GM23338 (cell line): ENCODE measurements at places on chromosomes 11 and 22. TPM values are rescaled to one million over a fixed set of nuclear protein-coding genes. Genes with fewer than 3 reads are reported as not detected.

MMP8 gene
- polyA plus RNA-seq, result not detected in 2 replicates

PNPLA5 gene
- polyA plus RNA-seq, result 2.0 and 2.3 TPM in 2 replicates

APOBEC3A gene
- polyA plus RNA-seq, result 0.21 TPM in 1 of 2 replicates, not detected in the other

GVQW3 gene
- polyA plus RNA-seq, result 3.5 and 3.8 TPM in 2 replicates

CLMP gene
- 7.1 and 8.4 TPM in 2 replicates for polyA plus RNA-seq

- no peak for DNase-seq
Observed at GRCh38 chr11:40401132-40401853, 1058.2 kb downstream of the LRRC4C start.

DNA sequence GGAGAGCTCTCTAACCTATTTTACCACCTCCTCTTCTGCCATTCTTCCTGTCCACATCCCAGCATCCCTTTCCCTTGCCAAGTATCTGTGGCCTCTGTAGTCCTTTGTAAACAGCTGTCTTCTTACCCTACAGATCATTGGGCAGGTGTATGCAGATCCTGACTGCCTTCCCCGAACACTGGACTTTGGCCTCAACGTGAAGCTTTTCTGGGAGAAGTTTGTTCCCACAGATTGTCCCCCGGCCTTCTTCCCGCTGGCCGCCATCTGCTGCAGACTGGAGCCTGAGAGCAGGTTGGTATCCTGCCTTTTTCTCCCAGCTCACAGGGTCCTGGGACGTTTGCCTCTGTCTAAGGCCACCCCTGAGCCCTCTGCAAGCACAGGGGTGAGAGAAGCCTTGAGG, 17.3 kb downstream of the PIK3IP1 start:
- no peak for DNase-seq

DNA sequence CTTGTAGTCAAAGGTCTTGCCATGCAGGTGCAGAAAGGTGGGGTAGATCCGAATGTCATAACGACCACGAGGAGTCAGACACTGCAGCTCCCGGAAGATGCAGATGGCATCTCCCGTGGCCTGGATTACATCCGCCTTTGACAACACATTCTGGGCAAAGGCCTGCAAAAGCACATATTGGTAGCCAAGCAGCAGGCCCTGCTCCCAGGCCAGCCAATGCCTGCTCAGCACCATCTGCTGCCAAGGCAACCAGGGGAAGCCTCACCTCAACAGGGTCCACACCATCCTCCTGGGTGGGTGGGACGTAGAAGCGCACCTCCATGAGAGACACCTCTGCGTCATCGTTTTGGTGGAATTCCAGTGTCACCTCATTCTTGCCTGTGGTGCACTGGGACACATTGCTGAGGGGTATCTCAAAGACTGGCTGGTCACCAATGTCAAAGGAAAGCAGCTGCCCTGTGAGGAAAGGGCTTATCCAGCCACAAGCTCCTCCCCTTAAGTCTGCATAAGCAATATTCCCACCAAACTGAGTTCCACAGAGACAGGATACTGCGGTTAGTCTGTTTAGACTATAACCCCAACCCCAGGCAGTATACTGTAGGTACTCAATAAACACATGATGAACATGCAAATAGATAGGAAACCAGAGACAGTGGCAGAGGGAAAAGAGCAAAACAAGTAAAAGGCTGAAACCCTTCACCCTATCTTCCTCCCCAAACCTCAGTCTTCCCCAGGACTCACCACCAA, 2.8 kb downstream of the SSRP1 start:
- no peak for DNase-seq

DNA sequence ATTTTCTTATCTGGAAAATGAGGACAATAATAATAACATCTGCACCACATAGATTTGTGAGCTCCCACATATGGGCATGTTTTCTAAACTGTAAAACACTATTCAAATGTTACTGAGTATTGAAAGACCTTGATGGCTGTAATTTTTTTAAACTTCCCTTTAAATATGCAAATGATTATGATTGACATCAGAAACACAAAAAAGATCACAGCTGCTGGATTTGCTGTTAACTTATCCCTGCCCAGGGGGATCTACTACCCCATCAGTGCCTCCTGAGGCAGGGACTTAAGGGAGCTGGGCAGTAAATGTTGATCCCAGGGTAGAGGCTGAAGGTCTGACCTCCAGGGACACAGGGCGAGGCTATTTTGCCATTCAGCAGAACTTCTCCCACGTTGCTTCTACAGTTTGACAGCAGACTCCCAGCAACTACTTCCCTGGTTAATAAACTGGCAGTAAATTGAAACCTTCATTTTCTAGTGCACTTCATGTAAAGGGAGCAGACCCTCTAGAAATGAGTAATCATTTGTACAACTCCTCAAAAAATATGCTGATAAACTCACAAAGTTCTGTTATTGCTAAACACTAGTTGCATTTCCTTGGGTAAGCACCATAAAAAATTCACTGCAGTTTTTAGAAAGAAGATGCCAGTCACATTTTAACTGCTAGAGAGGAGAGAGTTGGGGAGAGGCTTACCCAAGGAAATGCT, 20.3 kb downstream of the TMPRSS5 start:
- DNase-seq, result no peak

DNA sequence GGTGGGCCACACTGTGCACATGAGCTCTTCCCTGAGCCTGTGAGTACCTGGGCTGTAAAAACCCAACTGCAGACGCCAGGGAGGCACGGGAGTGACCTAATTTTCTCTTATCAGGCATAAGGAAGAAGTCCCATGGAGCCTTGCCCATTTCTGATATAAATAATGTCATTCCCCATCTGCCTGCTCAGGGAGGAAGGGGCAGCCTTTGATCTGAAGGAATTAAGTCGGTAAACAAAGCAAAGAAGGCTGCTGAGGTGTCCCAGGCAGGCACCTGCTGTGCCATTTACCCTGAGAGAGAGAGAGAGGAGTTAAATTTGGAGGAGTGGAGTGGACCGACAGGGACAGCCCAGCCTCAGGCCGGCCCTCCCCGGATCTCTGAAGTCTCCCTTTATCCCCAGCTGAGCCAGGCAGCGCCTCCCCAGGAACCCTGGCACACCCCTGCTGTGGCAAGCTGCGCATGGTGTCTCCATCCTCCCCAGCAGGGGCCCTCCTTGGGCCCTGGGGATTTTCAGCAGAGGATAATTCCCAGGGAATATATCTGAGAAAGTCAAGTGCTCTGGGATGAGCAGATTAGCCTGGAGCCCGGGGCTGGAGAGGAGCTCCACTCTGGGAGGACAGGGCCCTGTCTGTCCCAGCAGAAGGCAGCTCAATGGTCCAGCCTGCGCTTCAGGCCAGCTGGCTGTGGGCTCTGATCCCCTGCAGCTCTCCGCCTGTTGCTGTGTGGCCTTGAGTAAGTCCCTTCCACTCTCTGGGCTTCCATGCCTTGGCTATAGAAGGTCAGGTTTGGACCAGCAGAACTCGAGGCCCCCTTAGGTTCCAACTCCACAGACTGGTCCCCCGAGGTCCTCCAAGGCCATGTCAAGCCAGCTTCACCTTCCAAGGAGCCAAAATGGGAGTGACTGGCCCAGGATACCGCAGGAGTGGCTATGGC, 17.5 kb upstream of the CABP7 start:
- no peak for DNase-seq

DNA sequence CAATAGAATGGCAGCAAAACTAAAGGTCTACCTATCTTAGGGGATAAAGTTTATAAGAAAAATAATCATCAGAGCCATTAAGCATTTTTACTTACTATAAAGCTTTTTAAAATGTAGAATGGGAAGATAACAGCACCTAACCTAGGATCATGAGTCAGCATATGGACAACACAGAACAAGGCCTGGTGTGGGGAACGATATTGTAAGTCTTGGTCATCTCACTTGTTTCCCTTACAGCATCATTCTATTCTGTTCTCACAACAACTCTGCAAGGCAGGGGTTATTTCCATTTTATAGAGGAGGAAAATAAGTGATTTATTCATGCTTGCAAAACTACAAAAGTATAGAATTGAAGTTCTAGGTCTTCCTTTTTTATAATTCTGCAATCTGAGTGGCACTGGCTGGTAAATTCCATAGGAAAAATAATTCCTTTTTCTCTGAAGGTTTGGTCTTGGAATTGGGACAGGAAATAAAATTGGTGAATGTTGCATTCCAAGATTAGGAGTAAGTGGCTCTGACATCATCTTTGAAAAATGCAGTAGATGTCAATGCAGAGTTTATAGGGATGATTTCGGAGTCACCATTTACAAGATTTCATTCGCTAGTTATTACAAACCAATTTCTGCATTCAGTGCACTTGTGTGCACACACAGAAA, 423.0 kb downstream of the DYNC2H1 start:
- no peak for DNase-seq

DNA sequence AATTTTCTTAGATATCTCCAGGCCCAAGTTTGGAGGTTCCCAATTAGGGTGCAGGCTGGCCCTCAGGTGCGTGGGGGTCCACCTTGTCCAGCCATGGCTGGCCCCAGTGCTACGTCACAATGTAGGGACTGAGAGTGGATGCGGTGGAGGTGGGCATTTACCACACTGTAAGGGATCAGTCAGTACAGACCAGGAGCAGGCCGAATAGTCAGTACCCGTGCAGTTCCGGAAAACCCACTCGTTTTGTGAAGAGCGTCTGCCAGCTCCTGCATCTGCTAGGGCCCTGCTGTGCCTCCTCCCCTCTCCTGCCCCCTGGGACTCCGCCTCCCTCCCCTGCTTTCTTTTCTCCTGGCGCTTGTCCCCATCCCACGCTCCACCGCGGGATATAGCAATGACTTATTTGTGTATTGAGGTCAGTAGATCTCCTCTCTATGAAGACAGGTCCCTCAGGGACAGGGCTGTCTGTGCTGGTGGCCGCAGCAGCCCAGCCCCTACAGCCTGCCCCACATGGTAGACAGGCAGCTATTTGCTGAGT, 50.4 kb upstream of the SEPTIN5 start:
- peak; percentile 29 for DNase-seq

GRCh38 chr11:68373189-68373814, 60.9 kb downstream of the LRP5 start:
- no peak for DNase-seq

GRCh38 chr11:97965849-97966646, 1054.7 kb upstream of the CNTN5 start:
- DNase-seq, result no peak

GRCh38 chr11:121281698-121282097, 10.9 kb upstream of the SC5D start:
- no peak for DNase-seq

DNA sequence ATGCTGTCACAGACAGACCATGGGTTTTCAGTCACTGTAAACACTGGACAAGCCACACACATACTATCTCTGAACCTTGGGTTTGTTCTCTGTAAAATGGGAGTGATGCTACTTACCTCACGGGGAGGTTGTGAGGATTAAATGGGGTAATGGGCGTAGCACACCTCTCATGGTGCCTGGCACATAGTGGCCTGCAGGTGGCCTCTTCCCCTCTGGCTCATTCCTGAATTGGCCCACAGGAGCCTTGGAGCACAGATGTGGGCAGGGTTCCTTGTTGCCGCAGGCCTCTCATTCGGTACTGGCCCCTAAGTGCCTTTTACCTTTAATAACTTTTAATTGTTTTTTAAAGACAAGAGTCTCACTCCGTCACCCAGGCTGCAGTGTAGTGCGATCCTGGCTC, 11.7 kb downstream of the MICAL2 start:
- DNase-seq, result peak; percentile 82

DNA sequence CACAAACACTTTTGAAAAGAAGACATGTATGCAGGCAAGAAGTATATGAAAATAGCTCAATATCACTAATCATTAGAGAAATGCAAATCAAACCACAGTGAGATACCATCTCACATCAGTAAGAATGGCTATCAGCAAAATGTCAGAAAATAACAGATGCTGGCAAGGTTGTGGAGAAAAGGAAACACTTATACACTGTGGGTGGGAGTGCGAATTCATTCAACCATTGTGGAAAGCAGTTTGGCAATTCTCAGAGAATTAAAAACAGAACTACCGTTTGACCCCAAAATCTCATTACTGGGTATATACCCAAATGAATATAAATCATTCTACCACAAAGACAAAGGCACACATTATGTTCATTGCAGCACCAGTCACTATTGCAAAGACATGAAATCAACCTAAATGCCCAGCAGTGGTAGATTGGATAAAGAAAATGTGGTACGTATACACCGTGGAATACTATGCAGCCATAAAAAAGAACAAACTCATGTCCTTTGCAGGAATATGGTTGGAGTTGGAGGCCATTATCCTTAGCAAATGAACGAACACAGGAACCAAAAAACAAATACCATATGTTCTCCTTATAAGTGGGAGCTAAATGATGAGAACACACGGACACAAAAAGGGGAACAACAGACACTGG, 18.5 kb downstream of the MMP13 start:
- no peak for DNase-seq

DNA sequence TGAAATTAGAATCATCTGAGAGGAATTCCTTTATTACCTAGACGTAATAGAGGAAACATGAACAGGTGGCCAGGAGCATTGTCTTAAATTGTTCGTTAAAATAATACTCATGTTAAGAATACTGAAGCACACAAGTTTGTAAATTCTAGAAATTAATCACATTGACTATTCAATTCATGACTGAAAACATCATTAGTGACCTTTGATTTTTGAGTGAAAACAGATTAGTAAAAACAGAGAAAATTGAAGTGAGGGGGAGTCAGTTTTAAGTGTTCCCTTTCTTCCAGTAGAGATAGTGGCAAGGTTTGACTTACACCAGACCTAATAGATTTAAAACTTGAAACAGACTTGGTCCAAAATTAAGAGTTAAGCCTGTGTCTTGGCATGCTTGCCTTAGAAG, 1.4 kb downstream of the ZFP91 start:
- DNase-seq, result no peak

GRCh38 chr11:122108192-122108799, 7.7 kb downstream of the BLID start:
- DNase-seq, result peak; percentile 81
